NCI-H526 treated with DMSO at 0.1 percent for 48 hours (cell line): ENCODE measurements at places on chromosomes 16 and 17.

DNA sequence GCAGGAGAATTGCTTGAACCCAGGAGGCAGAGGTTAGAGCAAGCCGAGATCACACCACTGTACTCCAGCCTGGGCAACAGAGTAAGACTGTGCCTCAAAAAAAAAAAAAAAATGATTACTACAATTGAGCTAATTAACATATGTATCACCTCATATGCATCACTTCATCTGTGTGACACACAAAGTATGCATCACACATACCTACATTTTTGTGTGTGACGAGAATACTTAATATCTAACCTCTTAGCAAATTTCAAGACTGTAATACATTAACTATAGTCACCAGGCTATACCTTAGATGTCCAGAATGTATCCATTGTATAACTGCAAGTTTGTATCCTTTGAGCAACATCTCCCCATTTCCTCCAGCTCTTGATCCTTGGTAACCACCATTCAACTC lies 214.2 kb upstream of the MON1B start:
- no peak for DNase-seq

- no peak for DNase-seq
Observed at GRCh38 chr16:89720551-89720812, 216 bp downstream of the VPS9D1 start.

GRCh38 chr17:18859256-18859655 lies 1.3 kb downstream of the PRPSAP2 start:
- no peak for DNase-seq

GRCh38 chr17:6398955-6399354 lies 36.0 kb downstream of the AIPL1 start:
- DNase-seq = no peak

GRCh38 chr17:14308965-14309879 lies 8.3 kb downstream of the HS3ST3B1 start:
- peak; percentile 90 for DNase-seq

- no peak for DNase-seq
Observed at GRCh38 chr17:27573971-27574525, 56.9 kb upstream of the LGALS9 start.

GRCh38 chr16:21613361-21613760 lies 14.0 kb downstream of the METTL9 start:
- DNase-seq = no peak

DNA sequence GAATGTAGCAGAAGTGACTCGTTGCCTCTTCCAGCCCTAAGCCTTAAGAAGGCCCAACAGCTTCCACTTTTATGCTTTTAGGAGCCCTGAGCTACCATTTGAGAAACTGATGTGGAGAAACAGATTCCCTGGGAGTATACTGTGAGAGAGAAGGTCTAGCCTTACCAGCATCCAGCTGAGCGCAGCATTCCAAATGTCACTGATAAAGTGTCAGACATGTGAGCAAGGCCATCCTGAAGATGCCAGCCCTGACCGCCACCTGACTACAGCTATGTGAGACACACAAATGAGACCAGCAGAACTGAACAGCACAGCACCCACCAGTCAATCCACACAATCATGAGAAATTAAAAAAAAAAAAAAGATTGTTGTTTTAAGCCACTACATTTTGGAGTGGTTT lies 18.6 kb upstream of the MED13 start:
- DNase-seq = no peak

DNA sequence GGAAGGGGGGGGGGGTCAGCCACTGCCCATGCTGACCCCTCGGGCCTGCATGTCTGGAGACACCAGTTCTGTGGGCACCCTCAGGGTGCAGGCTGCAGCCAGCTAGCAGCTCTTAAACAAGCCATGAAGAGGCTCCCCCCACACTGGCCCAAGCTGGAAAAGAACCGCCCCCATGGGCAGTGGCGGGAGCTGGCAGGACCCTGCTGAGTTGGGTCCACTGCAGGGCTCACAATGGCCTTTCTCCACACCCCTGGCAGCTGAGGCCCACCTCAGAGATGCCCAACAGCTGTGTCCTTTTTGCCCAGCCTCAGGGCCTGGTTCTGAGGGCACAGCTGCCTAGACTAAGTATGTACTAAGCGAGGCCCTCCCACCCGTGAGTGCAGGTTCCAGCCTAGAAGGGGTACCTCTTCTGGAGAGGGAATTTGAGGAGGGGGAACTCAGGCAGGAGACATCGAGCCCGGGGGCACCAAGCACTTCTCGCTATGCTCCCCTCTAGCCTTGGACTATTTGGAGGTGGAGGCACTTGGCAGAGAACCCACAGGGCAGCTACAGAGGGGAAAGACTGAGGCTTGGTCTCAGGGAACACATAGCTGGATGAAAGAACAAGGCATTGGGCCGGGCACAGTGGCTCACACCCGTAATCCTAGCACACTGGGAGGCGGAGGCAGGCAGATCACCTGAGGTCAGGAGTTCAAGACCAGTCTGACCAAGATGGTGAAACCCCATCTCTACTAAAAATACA lies 3.2 kb downstream of the THRA start:
- DNase-seq = no peak

- DNase-seq = no peak
Observed at GRCh38 chr17:79485419-79485985, 125.3 kb downstream of the RBFOX3 start.

DNA sequence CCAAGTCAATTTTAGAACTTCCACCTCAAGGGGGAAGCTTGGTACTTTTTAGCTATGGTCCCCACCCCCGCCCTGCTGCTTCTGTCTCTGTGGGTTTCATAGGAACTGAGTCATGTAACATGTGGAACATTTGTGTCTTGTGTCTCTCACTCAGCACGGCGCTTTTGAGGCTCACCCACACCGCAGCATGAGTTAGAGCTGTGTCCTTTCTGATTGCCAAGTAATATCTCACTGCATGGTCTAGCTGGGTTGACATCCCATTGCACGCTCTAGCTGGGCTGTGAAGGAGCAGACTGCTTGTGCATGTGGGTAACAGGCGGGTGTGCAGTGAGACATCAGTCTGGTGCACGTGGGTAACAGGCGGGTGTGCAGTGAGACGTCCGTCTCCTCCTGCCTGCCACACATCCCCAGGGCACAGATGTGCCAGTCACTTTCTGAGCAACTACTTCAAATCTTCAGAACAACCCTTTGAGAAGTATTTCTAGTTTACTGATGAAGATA lies 26.4 kb upstream of the SLC7A5 start:
- DNase-seq = no peak

- DNase-seq = peak; percentile 31
Observed at GRCh38 chr17:11996722-11997146, 541 bp downstream of the ZNF18 start.

- DNase-seq = no peak
Observed at GRCh38 chr16:50796829-50797228, 54.9 kb downstream of the CYLD start.

- DNase-seq = no peak
Observed at GRCh38 chr16:76882105-76882504, 308.9 kb upstream of the MON1B start.

DNA sequence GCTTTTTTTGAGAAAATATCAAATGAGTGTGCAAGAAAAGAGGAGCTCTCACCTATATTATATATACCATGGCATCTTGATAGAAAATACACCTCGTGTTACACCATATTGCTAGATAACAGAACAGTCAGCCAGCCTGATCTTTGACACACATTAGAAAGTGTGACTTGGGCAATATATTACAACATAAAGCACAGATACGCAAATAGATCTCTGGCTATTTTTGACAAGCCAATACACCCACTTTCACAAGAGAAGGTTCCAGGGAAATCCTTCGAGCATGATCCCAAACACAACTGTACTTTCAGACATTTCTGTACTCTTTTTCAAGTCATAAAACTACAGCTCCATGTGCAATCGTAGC lies 9.4 kb downstream of the GGA2 start:
- DNase-seq = no peak

- peak; percentile 4 for DNase-seq
Observed at GRCh38 chr16:67546761-67547422, 15.4 kb upstream of the CTCF start.

DNA sequence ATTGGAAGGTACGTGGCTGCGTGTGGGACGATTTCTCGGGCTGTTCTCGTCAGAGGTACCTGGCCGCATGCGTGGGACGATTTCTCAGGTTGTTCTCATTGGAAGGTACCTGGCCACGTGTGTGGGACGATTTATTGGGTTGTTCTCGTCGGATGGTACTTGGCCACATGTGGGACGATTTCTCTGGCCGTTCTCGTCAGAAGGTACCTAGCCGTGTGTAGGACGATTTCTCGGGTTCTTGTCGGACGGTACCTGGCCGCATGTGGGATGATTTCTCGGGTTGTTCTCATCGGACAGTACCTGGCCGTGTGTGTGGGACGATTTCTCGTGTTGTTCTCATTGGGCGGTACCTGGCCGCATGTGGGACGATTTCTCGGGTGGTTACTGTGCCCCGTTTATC lies 50.1 kb upstream of the GNG13 start:
- no peak for DNase-seq

- no peak for DNase-seq
Observed at GRCh38 chr16:55041540-55042234, 111.0 kb downstream of the IRX5 start.

- DNase-seq = no peak
Observed at GRCh38 chr17:75128694-75129505, 2.6 kb downstream of the NT5C start.

DNA sequence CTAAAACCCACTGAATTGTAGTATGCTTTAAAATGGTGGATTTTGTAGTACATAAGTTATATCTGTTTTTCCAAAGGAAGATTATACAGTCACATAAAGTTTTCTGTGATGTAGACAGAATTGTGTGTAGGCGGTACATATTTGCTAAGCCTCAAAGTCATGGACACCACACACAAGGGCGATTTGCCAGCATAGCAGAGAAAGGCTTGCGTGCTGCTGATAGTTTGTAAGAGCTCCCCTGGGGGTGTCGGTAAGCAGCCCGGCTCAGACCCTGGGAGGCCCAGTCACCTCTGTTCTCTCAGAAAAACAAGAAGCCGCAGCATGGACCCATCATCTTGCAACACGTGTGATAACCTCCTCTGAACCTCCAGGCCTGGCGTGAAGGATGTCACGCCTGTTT lies 38.3 kb upstream of the AKTIP start:
- DNase-seq = no peak

DNA sequence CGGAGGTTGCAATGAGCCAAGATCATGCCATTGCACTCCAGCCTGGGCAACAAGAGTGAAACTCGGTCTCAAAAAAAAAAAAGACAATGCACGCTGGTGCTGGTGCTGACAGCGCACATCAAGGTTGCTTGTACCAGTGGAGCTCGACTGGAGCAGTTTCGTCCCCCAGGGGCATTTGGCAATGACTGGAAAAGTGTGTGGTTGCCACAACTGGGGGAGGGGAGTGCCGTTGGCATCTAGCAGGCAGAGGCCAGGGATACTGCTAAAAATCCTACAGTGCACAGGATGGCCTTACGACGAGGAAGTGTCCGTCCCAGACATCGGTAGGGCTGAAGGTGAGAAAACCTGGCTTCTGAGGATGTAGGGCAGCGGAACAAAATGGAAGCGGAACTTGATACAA lies 2.4 kb downstream of the MEAK7 start:
- no peak for DNase-seq

- peak; percentile 2 for DNase-seq
Observed at GRCh38 chr17:21376081-21376758, at the start of gene KCNJ12. KCNJ12 (plus strand) TSS chr17:21376357; CDS start chr17:21415343, 38,986 bp downstream.

DNA sequence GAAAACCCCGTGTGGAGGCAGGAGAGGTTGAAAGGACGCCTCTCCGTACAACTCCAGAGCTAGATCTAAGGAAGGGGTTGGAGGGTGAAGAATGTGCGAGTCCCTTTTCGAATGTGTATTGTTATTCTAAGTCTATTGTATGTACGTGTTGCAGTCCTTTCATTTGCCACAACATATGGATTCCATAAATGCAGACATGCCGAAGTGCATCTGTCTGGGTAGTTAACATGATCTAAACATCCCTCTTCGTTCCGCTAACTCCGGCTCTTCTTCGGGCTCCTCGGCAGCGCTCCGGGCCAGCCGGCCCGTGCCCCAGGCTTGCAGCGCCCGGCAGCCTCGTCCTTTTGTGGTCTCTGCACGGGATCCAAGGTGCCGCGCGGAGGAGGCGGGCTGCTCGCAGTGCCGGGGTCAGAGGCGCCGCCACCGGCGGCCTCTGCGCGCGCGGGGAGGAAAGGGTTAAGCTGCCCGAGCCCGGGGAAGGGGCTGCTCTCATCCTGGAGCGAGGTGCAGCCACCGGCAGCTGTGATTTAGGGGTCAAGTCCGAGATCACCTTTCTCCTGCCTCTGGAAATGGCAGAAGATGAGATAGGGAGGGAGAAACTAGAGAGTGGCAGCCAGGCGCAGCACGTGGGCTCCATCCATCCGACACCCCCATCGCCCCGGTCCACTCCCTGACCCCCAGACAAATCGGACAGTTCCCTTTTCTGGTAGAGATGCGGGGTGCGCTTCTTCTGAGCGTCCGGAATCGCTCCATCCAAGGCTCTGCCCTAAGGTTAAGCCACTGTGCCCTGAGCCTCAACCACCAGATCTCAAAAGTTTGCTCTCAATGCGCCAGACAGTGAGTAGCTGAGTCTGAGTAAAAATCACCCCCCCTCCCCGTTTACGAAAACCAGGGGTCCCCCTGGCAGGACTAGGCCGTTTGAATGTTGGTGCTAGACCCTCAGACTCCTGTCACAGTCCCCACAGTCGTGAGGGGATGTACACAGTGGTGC lies 15.1 kb upstream of the ZFHX3 start:
- DNase-seq = no peak

- peak; percentile 77 for DNase-seq
Observed at GRCh38 chr17:28896884-28897768, at the start of gene FLOT2. FLOT2 (minus strand) TSS chr17:28897733; CDS start chr17:28897574, 159 bp downstream.

DNA sequence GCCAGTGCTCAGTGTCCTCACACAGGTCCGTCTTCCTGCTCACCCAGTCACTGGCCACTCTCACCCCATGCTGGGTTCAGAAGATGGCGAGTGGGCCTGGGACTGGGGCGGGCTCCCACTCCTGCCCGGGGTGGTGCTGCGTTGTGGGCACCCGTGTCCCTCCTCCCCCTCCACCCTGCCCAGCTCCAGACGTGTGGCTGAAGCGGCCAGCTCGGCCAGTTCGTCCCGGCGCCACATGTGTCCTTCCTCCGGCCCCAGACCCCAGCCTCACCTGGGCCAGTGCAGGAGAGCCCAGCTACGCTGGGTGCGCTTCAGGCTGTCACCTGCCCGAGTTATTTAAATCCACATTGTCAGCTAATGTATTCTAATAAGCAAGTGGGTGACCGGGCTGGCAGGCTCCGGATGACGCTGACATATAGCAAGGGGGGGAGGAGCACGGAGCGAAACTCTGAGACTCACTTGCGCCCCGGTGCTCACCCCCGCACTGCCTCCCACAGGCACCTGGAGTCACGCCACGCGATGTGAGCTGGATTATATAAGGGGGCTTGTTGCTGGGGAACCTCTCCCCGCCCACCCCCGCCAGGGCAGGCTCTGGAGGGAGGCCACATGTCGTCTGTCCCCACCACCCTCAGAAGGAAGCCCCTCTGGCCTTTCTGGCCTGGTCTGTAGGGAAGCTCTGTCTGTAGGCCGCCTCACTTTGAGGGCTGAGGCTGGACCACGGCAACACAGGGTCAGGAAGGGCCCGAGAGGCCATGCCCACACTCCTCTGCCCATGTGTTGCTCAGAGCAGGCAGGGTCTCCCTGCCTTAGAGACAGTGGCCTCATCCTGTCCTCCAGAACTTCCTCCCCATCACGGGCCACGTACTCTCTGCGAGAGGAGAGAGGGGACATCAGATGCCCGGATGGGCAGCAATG lies 7.1 kb upstream of the BAIAP2 start:
- DNase-seq = peak; percentile 24

- no peak for DNase-seq
Observed at GRCh38 chr17:14310101-14310500, 9.2 kb downstream of the HS3ST3B1 start.

- DNase-seq = no peak
Observed at GRCh38 chr17:28904800-28905199, 1.9 kb upstream of the DHRS13 start.

- DNase-seq = no peak
Observed at GRCh38 chr17:36899250-36900159, 37.8 kb upstream of the LHX1 start.

GRCh38 chr16:29806099-29806579 lies at the start of gene MAZ:
MAZ (plus strand) TSS chr16:29806529; CDS start chr16:29806702, 173 bp downstream.
- DNase-seq = peak; percentile 86
